ENCODE measurements at places on chromosomes 5 and 9.

DNA sequence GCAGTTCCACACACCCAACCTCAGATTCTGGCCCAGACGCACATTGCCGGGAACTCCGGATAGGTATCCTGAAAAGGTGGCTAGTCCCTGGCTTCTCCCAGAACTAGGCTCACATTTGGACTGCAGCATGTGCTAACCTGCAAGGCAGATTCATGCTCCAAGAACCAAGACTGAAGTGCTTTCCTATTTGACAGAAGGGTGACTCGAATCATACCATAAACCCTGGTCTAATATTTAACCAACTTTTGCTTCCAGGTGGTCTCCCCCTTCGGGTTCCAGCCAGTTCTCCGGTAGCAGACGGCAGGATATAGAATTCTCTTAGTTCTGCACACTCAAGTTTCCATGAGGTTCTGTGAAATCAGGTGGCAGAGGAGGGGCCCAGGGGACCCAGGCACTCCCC lies 7.6 kb downstream of the PTGES start:
- no peak for DNase-seq

- no peak for DNase-seq
Observed at GRCh38 chr9:107147134-107147533, 135.9 kb upstream of the RAD23B start.

- no peak for DNase-seq
Observed at GRCh38 chr5:179509239-179509638, 41.1 kb upstream of the RUFY1 start.

DNA sequence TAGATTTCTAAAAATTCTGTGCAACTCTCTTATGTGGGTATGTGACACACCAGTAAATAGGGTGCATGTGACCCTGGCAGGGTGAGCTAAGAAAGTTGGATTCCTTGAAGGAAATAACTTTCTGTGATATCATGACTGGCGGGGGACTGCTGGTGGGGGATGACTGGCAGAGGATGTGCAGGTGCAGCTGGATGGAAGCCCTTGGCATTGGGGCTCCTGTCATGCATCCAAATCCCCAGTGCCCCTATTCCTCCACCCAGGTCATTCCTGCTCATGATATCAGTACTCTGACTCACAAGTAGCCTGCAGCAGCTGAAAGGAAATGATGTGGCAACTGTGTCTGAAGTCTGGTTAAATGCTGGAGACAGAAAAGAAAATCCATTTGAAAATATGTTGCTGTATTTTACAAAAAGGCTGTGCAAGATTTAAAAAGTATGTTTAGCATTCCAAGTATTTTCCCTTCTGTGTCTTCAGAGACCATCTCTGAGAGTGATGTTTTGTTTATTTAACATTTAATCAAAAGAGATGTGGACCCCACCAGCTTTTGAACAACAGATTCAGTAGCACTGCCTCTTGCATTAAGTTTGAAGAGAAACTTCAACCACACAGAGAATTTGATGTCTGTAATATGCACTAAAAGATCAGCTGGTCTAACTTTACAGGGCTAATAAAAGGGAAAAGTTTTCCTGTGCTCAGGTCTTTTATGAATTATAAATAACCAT lies 17.9 kb upstream of the ZSWIM6 start:
- DNase-seq: peak; percentile 78

- DNase-seq: no peak
Observed at GRCh38 chr9:113954591-113954990, 78.5 kb downstream of the ZNF618 start.

GRCh38 chr9:130239741-130240241 lies 25.8 kb upstream of the HMCN2 start:
- peak; percentile 76 for DNase-seq

GRCh38 chr5:32654427-32654826 lies 56.7 kb upstream of the NPR3 start:
- DNase-seq: no peak

DNA sequence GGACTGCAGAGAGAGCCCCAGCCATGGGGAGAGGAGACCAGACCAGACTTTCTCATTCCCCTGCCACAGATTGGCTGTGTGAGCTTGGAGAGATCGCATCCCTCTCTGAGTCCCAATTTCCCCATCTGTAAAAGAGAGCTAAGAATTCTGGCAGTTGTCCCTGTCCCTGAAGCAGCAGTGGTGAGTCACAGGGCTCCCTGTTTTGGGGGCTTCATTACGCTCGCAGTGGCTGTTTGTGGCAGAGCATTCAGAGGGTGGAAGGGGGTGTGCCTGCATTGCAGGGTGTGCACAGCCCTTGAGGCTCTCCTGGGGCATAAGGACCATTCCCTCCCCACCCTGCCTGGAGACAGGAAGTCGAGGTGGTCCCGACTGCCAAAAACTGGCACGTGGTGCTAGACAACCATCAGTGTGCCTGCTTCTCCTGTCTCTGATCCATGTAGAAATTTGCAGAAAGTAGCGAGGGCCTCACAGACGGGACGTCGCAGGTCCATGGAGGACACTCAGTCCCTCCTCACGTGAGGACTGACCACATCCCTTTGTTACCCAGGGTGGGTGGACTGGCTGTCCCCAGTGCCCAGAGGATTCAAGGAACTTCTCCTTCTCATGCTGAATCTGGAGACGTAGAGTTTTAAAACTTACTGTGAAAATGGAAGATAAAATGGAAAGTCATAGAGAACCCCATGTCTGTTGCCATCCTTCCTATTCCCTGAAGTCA lies 35.3 kb downstream of the HRH2 start:
- DNase-seq: peak; percentile 71

GRCh38 chr5:3382782-3383181 lies 212.8 kb upstream of the IRX1 start:
- DNase-seq: no peak

DNA sequence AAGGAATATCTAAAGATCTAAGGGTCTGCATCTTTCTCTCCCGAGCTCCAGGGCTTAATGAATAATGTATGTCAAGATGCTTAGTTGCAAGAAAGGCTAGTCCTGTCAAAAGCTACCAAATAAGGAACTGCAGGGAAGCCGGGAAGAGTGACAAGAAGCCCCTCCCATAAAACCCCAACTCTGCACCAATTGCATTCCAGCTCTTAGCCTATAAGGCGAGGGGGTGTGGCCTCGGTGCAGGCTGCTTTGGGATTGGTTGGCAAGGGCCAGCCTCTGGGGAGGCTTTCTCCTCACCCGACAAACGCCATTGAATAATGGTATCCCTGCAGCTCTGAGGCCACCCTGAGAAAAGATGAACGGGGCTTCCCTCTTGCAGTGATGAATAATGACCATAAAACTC lies 416.9 kb downstream of the RAB3C start:
- DNase-seq: no peak

DNA sequence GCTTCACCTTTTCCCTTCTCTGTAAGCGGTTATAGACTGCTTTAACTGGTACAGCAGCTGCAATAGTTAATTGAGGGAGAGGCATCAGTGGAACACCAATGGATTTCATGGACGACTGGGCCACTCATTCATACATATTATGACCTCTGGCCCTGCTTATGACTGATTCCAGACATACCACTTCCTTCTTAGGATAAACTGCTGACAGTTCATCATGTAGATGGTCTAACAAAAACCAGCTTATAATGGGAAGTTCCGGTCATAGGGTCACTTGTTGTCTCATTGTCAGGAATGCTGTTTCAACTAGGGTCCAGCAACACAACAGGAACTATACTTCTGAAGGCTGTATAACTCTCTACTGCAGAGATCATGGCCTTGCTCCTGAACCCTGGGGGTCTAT lies 265.2 kb upstream of the RASA1 start:
- no peak for DNase-seq

GRCh38 chr5:111556501-111556900 lies 44.2 kb upstream of the STARD4 start:
- DNase-seq: no peak

DNA sequence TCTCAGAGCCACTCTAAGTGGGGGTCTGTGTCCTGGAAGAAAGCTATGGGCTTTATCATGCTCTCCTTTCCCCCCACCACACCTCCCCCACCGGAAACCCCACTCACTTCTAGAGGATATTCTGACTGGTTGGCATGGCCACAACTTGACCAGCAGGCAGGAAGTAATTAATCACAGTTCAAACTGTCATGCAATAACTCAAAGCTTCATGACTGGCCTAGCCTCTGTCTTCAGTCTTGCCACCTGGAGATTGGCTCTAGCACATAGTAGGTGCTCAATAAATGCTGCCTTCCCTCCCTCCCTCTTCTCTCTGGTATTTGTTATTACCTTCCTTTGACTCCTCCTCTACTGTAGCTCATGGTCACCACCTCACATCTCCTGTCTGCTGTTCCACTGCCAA lies 124.7 kb downstream of the GABBR2 start:
- DNase-seq: no peak

- no peak for DNase-seq
Observed at GRCh38 chr5:81418606-81419005, 24.7 kb upstream of the ACOT12 start.

DNA sequence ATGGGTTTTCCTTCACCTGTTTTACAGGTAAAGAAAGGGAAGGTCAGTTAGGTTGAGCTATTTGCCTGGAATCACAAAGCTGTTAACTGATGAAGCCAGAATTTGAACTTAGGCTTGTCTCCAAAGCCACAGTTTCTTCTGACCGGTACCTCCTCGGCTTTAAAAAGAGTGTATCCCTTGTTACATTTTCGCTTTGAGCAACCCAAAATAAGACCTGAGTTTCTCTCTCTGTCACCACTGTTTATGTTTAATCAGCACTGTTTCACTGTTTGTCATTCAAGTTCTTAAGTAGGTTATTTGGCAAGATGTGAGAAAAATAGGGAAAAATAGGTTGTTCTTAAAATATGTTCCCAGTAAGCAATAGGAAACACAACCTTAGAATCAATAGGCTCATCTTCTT lies 84.6 kb downstream of the VCAN start:
- DNase-seq: no peak

- no peak for DNase-seq
Observed at GRCh38 chr5:57505272-57506200, 22.9 kb upstream of the ACTBL2 start.

DNA sequence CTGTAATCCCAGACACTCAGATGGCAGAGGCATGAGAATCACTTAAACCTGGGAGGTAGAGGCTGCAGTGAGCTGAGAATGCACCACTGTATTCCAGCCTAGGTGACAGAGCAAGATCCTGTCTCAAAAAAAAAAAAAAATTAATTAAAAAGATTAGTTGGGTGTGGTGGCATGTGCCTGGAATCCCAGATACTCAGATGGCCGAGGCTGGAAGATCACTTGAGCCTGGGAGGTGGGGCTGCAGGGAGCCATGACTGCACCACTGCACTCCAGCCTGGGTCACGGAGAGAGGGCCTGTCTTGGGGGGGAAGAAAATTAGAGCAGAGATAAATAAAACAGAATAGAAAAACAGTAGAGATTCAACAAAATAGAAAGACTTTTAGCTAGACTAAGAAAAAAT lies 34.9 kb downstream of the UBTD2 start:
- no peak for DNase-seq

DNA sequence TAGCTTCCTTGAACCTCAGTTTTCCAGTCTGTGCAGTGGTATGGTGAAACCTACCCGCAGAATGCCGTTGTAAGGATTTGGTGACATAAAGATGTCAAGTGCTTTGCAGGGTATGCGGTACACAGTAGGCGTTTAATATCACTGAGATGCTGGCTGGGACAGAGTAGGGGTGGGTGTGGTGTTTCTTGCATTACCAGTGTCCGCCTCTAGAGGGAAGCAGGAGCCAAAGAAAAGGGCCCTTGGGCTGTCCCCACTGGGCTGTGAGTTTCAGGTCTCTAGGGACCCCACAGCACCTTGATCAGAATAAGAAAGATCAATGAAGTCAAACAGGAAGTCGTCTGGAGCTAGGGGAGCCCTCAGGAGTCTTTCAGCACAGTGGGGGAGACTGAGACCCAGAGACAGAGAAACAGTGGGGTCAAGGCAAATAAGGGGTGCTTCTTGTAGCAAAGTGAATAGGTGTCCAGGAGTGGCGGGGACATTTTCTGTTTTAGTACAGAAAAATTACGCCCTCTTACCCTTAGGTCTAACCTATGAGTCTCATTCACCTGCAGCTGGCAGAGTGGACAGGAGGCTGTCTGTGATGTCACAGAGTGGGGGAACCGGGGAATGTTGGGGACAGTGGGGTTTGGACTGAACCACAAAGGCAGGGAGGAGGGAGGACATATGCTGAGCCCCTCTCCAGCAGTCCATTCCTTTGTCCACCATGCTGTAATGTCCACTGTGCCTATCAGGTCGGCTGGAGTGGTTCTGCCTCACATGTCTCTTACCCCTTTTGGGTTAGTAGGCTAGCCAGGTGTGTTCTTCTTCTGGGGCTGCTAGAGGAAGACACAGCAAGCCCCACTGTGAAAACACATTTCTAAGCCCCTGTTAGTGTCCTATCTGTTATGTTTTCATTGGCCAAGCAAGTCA lies 4.7 kb upstream of the TEX53 start:
- DNase-seq: no peak

DNA sequence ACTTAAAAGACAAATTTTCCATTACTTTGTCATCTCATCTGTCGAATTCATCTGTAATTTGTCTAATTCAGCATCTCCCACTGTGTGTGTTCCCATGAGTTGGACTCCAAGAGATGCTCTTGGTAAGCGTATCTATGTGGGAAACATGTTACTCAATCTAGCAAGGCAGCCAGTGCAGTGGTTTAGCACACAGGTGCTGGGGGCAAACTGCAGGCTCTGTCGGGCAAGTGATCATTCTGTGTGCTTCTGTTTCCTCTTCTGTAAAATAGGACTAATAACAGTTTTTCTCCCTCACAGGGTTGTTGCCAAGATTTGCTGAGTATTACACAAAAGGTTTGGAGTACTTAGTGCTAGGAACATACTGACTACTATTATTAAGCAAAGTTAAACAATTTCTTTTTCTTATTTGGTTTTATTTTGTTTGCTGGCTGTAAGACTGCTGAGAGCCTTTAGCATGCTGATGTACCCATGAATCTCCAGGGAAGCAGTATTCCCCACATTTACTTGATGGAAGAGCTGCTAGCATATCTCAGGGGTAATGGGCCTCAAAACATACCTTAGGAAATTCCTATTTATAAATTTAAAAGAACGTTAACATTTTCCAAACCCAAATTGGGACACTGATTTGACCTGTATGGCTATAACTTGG lies 709 bp upstream of the GAPT start:
- no peak for DNase-seq

DNA sequence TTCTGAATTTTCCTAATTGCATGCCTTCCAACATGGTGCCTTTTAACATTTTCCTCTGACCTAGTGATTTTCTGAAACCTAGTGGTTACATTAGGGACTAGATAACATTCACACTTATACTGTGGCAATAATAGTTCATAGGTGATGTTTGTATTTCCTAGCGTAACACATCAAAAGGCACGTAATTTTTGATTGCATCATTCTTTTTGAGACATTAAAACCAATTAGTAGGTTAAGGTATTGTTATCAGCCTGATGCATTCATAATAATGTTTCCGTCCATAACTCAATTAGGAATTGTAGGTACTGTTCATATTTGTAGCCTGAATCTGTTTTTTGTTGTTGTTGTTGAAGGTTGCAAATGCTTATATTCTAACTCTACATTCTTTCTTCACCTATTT lies 192.4 kb downstream of the ANXA1 start:
- no peak for DNase-seq

- DNase-seq: no peak
Observed at GRCh38 chr5:96335873-96336272, 97.2 kb downstream of the PCSK1 start.

GRCh38 chr5:133709209-133709725 lies 96.9 kb upstream of the FSTL4 start:
- no peak for DNase-seq

Data from aorta (tissue), 5 donors.